RKO (cell line): ENCODE measurements at places on chromosomes 3 and 15.

- no peak for DNase-seq
These were observed at the start of gene VGLL3 for GRCh38 chr3:86990734-86991481. Gene VGLL3 (minus strand): TSS chr3:86991149. CDS start chr3:86990743, 406 bp downstream.

DNA sequence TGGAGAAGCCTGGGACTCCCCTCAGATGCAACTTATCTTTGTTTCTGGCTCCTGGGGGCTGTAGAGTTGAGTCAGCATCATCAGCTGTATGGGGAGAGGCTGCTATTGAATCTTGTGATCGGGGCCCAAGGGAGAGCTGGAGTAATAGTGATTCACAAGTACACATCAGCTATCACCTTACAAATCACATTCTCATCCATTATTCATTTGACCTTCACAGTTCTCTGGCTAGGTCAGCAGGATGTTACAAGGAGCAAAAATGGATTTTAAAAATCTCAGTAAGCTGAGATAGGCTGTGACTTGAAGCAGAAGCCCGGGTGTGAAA is 175.0 kb downstream of the OPA1 start:
- DNase-seq: peak; percentile 57

DNA sequence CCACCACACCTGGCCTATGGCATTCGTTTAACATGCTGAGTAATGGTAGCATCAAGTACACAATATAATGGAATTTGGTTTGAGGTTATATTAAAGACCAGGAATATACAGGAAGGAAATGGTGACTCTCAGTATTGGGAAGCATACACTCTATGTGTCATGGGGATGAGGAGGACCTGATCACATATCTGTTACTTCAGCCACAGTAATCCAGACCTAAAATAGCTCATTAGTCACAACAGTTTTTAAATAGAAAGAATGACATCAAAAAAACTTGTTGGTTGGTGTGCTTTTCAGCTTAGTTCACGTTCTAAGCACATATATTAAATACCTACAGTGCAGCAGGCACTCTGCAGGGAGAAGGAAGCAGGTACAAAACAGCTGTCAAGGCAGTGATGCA is 52.5 kb upstream of the ATP2C1 start:
- peak; percentile 65 for DNase-seq

- peak; percentile 42 for DNase-seq
These were observed 121.6 kb upstream of the VEPH1 start for GRCh38 chr3:157624801-157625200.

GRCh38 chr3:28008235-28008634 is 233.2 kb upstream of the CMC1 start:
- no peak for DNase-seq

DNA sequence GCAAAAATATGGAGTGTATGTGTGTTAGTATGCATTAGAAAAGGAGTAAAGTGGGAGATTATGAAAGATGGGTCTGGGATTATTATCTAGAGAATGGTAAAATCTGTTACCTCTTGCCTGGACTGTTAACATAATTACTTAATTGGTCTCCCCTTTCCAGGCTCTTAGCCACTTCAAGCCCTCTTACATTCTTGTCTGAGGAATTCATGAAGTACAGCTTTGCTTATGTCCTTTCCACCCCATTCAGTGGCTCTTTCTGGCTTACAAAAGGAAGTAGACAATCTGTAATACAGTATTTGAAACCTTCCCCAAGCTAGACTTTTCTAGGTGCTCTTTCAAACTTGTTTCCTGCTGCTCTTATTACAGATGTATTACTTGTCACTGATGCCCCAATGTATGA is 129.8 kb downstream of the MBNL1 start:
- DNase-seq: no peak

- DNase-seq: peak; percentile 49
These were observed 87.0 kb downstream of the SV2B start for GRCh38 chr15:91186904-91187656.

DNA sequence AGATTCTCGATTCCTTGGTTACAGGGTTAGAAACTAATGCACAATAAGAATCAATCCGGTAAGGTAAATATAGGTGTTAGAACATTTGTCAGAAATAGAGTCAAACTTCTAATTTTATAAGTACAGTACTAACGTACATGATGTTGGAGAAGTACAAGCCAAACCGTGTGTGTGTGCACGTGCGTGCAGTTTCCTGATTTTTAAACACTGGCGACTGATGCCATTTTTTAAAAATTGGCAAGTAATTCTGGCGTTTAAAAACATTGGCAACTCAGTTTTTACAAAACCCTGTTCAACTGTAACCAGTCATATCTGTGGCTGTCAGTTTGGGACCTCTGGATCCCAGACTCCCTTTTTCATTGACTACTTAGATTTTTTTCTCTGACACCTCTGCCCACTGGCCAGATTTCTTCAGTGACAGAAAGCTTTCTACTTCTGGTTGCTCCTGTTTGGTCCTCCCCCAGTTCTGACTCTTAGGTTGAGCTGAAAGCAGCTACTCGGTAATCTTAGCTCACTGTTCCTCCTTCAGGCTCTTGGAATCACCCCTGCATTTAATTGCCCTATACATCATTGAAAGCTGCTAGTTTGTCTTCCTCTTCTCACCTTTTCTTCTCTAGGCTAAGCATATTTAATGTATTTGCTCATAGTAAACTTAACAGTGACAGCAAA is 843 bp downstream of the ATG7 start:
- DNase-seq: peak; percentile 55

GRCh38 chr3:139312416-139312815 is 31.4 kb upstream of the MRPS22 start:
- DNase-seq: no peak

DNA sequence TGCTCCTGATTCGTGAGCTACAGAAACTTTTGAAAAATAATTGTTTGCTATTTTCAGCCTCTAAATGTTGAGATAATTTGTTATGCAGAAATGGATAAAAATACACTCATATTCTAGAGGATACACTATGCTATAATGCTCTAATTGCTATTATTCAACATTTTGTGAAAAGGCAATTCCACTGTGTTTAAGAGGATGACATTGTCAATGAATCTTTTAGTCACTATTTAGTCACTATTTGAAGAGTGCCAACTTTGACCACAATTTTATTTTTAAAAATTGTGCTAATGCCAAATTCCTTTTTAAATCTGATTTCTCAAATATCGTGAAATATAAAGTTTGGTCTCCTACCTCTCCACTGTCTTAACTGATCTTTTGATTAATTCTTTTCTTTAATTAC is 604.9 kb upstream of the KCNMB2 start:
- DNase-seq: no peak

DNA sequence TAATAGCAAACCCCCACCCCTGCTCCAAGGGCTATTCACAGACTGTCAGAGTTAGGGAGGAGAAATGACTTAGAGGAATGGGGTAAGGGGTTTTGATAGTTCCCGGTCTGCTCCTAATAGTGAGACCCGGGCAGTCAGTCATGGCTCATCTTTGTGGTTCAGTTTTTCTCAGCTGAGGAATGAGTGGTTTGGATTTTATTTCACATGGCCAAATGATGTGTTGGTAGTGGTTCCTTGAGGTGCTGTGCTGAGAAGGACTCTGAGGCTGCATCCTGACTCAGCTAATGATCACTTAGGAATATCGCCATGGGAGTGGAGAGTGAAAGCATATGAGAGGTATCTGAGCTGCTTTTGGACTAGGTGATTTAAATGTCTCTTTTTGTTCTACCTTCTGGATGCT is 80.2 kb downstream of the LPP start:
- no peak for DNase-seq

DNA sequence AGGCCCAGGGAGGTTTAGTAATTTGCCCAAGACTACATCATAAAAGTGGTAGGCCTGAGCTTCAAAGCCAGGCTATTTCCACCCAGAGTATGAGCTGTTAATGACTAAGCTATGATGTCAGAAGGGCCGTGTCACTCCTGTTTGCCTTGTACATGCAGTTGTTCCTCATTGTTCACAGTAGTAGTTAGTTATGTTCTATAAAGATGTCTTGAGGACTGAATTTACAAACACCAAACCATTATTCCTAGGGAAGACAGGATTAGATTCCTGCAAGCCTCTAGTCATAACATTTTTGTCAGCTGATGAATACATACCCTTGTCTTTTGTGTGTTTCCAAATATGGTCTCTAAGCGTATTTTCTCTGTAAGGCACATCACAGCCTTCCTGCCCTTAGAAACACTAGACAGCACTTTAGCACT is 20.9 kb upstream of the LARS2 start:
- DNase-seq: peak; percentile 70

GRCh38 chr15:28023422-28023821 is 75.7 kb downstream of the OCA2 start:
- DNase-seq: no peak

- DNase-seq: peak; percentile 47
These were observed 223.0 kb downstream of the NSUN3 start for GRCh38 chr3:94285872-94286271.

DNA sequence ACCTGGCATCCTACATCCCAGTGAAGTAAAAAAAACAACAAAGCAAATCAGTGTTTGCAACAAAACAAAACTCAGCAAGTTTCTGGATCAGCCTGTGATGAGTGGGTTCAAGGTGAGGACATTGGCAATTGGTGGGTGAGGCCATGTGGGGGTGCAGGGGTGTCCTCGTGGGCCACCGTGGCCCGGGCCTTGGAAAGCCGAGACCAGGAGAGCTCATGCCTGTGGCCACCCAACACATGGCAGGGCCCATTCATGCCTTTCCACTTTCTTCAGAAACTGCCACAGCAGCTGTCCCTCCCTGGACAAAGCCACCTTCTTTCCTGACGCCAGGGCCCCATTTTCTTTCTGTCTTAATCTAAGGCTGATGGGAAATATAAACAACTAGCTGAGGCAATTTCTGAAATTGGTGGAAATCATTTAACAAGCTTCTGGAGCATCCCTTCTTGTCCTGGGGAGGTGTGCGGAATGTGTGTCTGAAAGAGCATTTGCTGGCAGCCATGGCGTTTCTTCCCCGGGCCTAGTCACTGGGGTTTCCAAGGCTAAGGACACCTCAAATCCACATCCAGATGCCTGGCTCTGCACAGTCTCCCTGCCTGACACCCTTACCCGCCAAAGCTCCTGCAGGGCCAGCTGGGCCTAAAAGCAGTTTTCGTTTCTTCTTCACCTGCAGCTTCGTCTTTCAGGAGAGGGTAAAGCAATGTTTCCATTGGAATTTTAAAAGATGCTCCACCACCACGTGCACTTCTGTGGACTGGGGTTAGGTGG is 34.1 kb upstream of the SFMBT1 start:
- DNase-seq: no peak

DNA sequence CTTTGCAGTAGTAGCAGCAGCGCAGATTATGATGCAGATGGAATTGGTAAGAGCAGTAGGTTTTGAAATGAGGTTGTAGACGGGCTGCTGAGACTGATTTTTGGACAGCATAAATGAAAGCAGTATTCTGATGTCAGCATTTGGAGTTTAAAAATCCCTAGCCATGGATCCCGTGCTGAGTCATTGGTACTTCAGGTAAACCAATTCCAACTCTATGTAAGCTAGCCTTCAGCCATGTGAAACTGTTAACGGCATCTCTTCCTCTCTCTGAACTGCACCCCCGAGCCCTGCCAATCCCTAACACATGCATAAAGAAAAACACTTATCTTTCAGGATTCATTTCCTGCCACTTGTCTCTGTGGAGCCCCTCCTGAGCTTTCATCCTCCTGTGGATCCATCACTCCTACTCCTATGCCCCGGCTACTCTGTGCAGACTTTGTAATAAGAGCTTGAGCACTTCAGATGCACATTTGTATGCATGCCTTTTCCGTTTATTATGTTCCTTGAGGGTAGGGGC is 119.0 kb downstream of the AKAP13 start:
- DNase-seq: no peak

- DNase-seq: no peak
These were observed 164.8 kb upstream of the CBLB start for GRCh38 chr3:106033654-106034053.

DNA sequence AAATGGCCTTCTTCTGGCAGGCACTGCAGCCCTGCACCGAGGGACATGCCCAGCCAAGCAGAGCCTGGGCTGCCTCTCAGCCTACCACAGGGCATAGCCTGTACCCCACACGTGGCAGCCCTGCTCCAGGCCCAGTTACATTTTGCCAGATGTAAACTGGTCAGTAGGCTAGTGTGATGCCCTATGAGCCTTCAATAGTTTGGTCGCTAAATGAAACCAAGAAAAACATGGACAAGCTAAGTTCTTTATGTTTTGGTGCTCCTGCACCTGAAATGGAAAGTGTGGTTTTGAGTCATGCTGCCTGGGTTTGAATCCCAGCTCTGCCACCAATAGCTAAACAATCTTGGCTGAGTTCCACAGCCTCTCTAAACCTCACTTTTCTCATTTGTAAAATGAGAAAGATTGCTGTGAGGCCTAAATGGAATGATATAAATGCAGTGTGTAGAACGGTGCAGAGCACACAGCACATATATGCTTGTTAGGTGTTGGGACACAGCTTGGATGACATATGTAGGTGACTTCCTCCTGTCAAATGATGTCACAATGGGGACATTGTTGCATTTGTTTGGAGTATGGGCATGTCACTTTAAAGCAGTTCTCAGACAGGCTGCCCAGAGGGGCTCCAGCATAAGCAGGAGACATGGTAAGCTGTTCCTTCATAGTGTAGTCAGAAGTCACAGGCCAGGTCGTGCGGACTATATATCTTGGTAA is 57.4 kb downstream of the ZBTB38 start:
- DNase-seq: no peak

GRCh38 chr15:80698676-80699075 is 3.6 kb downstream of the ABHD17C start:
- DNase-seq: no peak

GRCh38 chr15:63603516-63603915 is 6.3 kb downstream of the FBXL22 start:
- no peak for DNase-seq

DNA sequence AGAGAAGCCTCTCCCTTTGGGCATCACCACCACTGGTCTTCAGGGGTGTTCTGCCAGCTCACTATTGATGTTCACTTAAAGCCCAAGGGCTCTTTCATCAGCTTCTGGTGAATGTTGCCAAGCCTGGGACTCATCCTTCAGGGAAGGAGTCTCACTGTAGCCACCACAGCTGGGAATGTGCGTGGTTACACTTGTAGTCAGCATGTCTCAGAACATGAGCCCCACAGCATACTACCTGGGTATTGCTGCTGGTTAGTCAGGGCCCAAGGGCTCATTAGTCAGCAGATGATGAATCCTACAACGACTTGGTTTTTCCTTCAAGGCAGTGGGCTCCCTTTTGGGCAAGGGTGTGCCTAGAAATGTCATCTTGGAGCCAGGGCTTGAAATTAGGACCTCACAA is 412.9 kb downstream of the VGLL3 start:
- DNase-seq: peak; percentile 39

DNA sequence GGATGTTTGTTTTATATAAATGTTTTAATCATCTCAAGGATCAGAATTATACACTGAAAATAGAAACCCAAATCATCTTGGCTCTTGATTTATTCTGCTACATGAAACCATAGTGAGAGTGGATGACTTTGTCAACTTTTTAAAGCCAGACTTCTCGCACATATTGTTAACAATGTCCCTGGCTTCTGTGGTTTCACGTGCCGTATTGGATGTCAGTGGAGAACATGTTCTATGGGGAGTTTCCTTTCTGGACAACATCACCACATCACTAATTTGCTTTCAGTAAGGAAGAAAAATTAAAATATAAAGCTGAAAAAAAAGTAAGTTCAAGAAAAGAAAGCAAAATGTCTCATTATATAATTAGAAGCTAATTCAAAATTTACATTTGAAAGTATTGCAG is 297.1 kb upstream of the MME start:
- DNase-seq: no peak

- DNase-seq: no peak
These were observed 181.4 kb upstream of the BCL6 start for GRCh38 chr3:187926620-187927019.

GRCh38 chr15:80028937-80029336 is 30.5 kb upstream of the ZFAND6 start:
- no peak for DNase-seq
